Posterior cingulate gyrus (tissue), 11 donors: ENCODE measurements at places on chromosomes 4 and X.

- DNase-seq = peak; percentile 77
These were observed 1.6 kb upstream of the LIN54 start for GRCh38 chr4:83012200-83012686.

GRCh38 chr4:72489267-72489666 is 79.8 kb downstream of the ADAMTS3 start:
- no peak for DNase-seq

- peak; percentile 33 for DNase-seq
These were observed 994 bp downstream of the GALNT7 start for GRCh38 chr4:173169428-173170181.

DNA sequence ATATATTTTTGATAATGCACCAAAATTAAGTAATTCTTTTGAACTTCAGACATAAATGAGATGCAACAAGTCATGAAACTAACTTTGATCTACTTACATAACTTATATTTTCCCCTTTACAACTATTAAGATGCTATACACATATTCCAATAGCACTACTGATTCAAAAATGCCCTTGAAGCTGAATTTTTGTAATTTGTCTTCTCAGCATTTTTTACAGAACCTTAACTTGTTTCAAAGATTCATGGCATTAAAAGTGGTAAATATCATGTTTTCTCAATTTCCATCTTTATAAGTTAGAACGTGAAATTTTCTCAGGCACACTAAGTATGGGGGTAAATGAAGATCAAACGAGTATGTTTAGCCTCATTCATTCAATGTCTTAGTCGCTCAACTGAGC is 460.0 kb upstream of the FAM241A start:
- DNase-seq = no peak

GRCh38 chrX:10744007-10744406 is 123.6 kb upstream of the MID1 start:
- no peak for DNase-seq

DNA sequence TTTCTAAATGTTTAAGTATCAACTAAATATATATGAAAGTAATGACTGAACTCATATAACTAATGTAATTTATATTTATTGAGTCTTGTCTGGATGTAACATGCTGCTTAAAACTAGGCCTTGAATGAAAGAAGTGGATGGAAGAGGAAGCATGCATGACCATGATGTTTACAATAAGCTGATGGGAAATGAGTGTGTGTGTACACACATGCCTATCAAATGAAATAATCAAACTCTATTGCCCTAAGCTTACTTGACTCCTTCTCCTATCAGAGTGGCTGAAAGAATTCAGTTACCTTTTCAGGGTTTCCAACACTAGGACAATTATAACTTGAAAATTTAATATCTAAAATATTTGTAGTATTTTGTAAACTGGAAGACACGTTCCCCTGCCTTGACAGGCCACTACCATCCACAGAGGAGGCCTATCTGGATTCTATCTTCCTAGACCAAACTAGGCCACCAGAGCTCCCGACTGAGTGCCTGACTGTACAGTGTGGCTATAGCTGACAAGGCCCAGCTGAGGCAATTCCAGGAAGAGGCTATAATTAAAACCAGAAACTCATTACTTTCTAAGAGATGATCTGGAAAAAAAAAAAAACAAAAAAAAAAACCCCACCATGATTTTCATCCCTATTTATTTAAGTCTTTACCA is 7.6 kb downstream of the ARSJ start:
- no peak for DNase-seq

DNA sequence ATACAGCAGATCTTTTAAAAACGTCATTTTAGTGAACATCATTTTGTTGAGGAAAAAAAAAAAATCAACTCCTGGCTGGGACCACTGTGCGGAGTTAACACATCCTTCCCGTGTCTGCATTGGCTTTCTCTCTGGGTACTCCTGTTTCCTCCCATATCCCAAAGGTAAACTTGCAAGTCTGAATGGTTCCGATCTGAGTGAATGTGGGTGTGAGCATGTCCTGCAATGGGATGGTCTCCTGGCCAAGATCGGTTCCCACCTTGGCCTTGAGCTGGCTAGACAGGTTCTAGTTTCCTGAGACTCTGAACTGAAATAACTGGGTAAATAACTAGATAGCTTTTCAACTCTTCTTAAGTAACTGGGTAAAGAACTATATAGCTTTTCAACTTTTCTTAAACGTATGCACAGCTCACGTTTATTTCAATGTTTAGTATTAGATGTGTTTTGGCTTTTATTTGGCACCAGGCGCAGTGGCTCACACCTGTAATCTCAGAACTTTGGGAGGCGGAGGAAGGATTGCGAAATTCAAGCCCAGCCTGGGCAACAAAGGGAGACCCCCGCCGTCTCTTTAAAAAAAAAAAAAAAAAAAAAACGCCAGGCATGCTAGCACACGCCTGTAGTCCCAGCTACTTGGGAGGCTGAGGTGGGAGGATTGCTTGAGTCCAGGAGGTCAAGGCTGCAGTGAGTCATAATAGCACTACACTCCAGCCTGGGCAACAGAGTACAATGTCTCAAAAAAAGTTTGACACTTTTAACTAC is 14.0 kb downstream of the RBMX start:
- no peak for DNase-seq

GRCh38 chr4:67691328-67691727 is 9.6 kb downstream of the UBA6 start:
- DNase-seq = no peak

DNA sequence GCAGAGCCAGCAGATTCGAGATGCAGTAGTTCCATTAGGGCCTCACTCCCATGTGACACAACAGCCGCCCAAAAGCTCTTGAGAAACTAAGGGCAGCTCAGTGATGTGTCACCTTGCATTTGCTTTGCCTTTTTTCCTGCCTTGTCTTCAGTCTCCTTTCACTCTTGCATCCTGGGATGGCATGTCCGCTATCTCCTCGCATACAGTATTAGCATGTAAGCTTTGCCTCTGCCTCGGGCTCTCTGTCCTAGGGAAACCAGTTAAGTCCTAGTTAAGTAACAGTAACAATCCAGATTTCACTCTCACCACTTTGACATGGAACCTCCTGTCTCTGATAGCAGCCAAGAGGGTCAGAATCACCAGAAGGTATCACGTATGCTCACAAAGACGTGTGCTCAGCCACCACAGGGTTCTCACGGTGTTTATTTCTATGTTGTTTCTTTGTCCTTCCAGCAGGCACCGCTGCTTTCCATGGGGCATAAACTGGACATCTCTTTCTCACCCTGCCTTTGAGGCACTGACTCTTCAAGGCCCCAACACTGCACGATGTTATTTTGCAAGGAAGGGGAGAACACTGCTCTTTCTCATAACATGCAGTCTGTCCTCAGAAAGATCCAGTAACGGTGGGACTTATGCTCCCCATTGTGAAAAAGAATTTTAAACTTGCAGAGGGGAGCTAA is 26.7 kb upstream of the SORBS2 start:
- DNase-seq = no peak

DNA sequence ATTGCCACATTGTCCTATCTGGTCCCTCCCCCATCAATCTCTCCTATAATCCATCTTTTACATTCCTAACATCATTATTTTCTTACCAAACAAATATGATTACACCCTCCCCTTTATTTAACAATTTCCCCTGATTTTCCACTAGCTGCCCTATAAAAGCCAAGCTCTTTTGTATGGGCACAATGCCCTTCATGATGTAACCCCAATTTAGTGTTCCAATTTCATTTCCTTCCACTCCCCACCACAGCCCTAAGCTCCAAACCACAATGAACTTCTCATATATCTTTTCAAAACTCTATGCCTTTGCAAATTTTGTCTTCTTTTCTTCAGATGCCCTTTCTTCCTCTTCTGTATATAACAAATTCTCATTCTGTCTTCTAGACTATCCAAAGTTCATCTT is 39.5 kb upstream of the PTPN13 start:
- no peak for DNase-seq

- no peak for DNase-seq
These were observed 120.2 kb upstream of the PDE5A start for GRCh38 chr4:119748853-119749252.

GRCh38 chr4:153233761-153234371 is 29.6 kb downstream of the TRIM2 start:
- DNase-seq = no peak

- DNase-seq = peak; percentile 76
These were observed 83.1 kb downstream of the RELL1 start for GRCh38 chr4:37603070-37603468.

DNA sequence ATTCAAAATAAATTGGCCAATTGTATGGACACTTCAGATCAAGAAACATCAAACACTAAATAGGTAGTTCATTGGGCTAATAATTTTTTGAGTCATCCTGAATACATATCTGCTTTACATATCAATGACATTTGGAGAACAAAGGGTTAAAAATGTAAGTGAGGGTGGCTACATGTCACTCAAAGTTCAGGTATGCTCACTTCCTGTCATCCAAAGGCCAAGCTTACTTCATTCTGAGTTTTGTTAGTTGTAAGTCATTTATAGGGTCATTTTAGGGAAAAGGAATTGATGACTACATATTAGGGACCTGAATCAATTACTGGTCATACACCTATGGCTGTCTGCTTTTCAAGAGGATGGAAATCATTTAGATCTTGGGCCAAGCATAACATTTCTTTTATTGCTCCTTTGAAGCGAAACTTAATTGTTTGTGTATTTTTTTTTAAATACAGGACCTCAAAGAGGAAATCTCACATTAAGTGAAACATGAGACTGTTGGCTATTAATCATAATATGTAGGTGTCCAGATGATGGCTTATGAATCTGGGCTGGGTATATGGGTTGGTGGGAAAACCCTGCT is 119.2 kb upstream of the LEF1 start:
- DNase-seq = no peak

DNA sequence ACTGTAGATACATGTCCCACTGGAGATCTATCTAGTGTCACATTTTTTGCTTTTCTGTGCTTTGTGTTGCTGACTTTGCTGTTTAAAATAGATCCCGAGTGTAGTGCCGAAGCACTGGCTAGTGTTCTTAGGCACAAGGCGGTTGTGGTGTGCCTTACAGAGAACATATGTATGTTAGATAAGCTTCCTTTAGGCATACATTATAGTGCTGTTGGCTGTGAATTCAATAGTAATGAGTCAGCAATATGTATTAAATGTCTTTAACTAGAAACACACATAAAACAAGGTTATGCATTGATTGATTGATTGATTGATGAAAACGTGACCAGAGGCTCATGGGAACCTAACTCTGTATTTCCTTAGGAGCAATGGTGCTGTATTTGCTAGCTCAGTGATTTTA is 56.2 kb downstream of the COX7B2 start:
- no peak for DNase-seq

DNA sequence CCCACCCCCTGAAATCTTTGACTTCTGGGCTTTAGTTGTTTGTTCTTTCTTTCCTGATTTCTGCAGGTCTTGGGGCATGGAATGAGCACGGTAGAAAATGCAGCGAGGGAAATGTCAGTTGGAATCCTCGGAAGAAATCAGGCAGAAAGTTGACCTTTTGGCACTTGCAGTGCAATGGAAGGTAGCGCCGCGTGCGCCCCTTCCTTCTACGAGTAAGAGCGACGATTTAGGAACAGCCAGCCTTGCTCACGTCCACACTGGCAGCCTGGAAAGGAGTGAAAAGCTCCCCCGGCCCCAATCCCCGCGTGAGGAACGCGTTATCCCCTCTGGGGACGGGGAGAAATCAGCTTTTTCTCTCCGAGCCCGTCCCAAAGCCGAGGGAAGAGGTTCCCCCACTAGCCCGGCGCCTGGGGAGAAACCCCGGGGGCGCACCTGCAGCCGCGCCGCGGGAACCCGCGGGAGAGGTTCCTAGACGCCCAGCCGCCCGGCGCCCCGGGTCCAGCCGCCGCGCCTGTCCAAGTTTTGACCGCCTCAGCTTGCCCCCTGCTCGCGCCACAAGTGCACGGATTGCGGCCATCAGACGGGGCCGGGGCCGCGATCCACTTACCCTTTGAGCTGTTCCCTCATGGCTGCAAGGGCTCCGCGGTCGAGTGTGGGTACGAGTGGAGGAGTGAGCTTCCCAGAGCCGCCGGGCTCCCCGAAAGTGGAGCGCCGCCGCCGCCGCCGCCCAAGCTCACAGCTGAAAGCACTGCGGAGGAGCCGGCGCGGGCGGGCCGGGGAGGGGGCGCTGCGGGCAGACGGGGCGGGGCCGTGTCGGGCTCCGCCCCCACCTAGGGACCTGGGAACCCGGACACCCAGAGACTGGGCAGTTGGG is 194.6 kb upstream of the FTHL17 start:
- peak; percentile 41 for DNase-seq

- no peak for DNase-seq
These were observed 41.9 kb downstream of the FRAS1 start for GRCh38 chr4:78099058-78099457.

DNA sequence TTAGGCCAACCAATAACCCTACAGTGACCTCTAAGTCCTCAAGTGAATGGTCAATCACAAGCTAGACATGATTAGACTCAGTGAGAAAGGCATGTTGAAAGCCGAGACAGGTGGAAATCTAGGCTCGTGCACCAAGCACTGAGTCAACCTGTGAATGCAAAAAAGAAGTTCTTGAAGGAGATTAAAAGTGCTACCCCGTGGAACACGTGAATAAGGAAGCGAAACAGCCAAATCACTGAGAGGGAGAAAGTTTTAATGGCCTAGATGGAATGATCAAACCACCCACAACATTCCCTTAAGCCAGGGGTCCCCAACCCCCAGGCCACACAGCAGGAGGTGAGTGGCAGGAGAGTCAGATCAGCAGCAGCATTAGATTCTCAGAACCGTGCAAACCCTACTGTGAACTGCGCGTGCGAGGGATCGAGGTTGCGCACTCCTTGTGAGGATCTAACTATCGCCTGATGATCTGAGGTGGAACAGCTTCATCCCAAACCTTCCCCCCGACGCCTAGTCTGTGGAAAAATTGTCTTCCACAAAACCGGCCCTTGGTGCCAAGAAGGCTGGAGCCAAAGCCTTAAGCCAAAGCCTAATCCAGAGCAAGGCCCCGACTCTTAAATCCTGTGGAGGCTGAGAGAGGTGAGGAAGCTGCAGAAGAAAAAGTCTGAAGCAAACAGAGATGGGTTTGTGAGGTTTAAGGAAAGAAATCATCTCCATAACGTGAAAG is 19.5 kb upstream of the PDE6B start:
- DNase-seq = no peak

DNA sequence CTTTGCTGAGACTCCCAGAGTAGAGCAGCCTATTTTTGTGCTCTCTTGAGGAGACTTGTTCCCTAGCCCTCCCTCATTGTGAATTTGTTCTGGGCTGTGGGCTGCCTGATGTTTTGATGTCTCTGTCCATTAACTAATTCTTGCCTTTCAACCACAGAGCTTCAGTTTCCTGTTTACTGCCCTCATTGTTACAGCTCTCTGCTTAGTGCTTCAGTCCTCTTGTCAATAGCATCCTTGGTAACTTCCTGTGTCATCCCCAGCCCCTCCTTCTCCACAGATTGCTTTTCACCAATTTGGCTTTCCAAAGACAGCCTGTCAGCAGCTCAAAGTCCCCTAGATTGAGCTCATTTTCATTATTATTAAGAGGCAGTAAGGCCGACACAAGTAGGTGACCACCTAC is 69.9 kb downstream of the COX7B2 start:
- DNase-seq = no peak
